Stimulated activated naive CD4-positive, alpha-beta T cell (primary cell): ENCODE measurements at places on chromosomes 1 and 21.
A peak's percentile ranks its signal among the peaks of the same experiment; 100 is the strongest.

DNA sequence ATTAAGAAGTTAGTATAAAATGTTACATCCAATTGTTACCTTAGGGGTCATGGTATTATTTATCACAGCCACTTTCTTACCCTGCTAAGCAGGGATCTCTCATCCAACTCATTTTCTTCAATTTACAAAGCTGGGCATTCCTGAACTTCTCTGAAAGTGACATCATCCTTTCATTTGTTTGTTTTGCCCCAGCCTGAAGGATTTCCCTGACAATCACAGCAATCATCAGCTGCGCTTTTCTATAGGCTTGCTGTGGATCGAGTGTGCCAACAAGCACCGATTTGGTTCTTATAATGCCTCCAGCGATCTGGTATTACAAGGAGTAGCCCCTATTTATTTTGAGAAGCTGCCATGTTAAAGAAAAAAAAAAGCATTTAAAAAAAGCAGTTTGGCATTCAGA lies 240.2 kb downstream of the USH2A start:
- no peak for DNase-seq

- DNase-seq, result no peak
Measured at GRCh38 chr1:7383671-7384520, 387.2 kb upstream of the VAMP3 start.

DNA sequence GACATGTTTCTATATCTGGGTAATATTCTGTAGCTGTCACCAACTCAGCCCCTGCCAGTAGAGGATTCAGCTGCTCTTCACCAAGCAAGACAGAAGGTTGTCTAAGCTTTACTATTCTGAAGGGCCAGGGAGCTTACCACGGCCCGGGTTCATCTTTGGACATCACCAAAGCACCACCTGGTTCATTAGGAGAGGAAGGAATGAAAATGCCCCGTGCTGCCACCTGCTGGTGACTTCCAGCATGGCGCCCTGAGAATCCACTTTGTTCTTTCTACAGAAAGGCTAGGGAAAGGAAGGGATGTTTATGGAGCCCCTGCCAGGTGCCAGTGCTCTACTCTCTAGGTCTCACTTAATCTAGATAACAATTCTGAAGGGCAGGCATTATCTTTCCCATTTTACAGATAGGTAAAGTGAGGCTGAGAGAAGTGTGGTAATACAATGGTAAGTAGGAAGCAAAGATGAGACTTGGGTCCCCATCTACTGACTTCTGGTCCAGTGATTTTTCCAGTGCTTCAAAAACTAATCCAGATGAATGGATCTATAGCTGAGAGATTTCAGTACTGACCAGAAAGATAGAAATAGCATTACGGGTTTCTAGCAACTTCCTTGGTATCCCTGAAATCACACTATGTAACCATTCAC lies 79.5 kb downstream of the BEND5 start:
- DNase-seq, result peak; percentile 2

- no peak for DNase-seq
Measured at GRCh38 chr21:35252831-35253230, 203.7 kb upstream of the RUNX1 start.

- DNase-seq, result no peak
Measured at GRCh38 chr1:156523801-156524480, 23.4 kb upstream of the MEF2D start.

DNA sequence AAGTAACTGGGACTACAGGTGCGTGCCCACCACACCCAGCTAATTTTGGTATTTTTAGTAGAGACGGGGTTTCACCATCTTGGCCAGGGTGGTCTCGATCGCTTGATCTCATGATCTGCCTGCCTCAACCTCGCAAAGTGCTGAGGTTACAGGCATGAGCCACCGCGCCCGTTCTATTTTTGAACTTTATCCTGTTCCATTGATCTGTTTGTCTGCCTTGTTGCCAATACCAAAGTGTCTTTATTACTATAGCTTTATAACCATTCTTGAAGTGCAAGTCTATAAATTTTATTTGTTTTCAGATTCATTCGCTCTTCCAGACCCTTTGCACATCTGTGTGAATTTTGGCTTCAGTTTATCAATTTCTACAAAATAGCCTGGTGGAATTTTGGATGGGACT lies 28.0 kb downstream of the SYT14 start:
- no peak for DNase-seq

DNA sequence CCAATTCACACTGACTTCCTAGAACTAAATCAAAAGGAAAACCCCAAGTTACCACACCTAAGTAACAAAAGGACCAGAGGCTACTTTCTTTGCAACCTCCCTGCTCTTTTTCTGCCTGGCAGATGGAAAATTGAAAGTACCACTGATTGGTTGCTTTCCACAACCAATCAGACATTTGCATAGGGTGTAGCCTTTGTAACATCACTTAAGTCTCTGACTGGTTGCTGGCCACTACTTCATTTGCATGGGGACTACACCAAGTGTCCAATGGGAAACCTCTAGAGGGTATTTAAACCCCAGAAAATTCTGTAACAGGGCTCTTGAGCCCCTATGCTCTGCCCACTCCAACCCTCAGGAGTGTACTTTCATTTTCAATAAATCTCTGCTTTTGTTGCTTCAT lies 365.0 kb downstream of the LTN1 start:
- no peak for DNase-seq

- DNase-seq, result no peak
Measured at GRCh38 chr1:229839800-229840199, 213.8 kb downstream of the URB2 start.

GRCh38 chr1:163406772-163407171 lies 85.0 kb downstream of the NUF2 start:
- DNase-seq, result no peak

GRCh38 chr1:202130816-202131522 lies 8.3 kb downstream of the GPR37L1 start:
- no peak for DNase-seq

DNA sequence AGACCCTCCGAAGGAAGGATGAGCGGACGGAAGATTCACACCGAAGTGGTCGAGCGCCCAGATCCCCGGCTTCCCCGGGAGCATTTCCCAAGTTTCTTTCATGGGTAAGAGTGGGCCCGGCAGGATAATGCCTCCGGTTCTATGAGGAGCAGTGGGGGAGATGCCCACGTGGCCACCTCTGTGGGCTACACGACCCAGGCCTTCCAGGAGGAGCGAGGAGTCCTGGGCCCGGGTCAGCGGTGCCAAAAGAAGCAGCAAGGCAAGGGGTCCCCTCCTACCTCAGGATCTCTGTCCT lies 7.9 kb upstream of the NBPF11 start:
- no peak for DNase-seq

GRCh38 chr1:234645474-234645953 lies 35.5 kb upstream of the IRF2BP2 start:
- no peak for DNase-seq

GRCh38 chr1:2540816-2541492 lies 10.9 kb upstream of the HES5 start:
- no peak for DNase-seq

DNA sequence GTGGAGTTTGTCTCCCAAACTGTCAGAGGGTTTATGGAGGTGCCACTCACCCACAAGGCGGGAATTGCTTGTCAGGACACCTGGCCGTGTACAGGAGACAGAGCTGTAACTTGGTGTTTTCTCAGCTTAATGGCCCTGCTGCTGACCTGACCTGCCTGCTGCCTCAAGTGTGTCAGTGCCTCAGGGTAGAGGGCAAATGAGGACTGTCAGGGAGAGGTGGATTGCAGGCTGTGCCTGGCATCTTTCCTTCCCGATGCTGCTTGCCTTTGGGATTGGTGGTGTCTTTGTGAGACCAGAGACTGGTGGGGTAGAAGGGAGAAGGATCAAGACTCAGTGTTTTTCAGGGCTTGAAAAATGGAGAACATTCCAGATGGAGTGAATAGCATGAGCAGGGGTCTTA lies 31.4 kb downstream of the TMEM53 start:
- DNase-seq, result no peak

DNA sequence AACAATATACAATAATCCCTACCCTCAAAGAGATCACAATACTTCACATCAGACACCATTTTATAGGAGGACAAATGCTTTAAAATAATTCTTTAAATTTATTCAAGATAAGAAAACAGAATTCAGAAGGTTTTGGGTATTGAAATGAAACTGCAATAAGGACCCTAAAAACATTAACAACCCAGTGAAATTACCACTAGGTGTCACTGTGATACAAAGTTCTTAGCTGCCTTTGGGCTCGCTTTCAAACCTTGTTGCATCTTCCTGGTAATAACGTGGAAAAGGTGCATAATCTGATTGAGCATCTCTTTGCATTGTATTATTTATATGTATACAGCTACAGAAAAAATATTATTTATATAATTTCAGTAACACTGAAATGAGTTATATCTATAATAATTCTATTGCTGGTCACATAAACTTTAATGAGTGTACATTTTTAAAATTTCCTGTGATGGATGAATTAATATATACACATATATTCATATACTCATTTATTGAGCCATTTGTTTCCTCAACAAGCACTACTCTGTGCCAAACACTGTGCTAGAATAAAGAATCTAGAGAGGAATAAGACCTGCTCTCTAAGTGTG lies 185.2 kb downstream of the FAF1 start:
- no peak for DNase-seq

GRCh38 chr1:246617156-246617555 lies 50.9 kb downstream of the CNST start:
- no peak for DNase-seq

GRCh38 chr1:84705513-84705912 lies 15.3 kb upstream of the SSX2IP start:
- no peak for DNase-seq

DNA sequence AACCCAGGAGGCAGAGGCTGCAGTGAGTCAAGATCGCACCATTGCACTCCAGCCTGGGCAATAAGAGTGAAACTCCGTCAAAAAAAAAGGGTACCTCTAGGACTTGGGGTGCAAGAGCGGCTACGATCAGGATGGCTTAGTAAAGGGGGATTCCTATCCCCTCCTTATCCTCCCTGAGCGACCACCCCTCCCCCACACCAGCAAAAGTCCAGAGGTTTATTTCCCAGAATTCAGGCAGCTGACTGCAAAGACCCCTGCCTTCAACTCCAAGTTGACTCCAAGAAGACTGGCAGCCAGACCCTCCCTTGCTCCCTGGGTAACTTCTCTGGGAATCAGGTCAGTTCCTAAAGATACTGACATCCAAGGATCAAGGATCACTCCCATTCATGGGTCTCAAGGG lies 12.4 kb upstream of the PRDM16 start:
- DNase-seq, result no peak

- no peak for DNase-seq
Measured at GRCh38 chr1:175000697-175001187, 995 bp downstream of the CACYBP start.

DNA sequence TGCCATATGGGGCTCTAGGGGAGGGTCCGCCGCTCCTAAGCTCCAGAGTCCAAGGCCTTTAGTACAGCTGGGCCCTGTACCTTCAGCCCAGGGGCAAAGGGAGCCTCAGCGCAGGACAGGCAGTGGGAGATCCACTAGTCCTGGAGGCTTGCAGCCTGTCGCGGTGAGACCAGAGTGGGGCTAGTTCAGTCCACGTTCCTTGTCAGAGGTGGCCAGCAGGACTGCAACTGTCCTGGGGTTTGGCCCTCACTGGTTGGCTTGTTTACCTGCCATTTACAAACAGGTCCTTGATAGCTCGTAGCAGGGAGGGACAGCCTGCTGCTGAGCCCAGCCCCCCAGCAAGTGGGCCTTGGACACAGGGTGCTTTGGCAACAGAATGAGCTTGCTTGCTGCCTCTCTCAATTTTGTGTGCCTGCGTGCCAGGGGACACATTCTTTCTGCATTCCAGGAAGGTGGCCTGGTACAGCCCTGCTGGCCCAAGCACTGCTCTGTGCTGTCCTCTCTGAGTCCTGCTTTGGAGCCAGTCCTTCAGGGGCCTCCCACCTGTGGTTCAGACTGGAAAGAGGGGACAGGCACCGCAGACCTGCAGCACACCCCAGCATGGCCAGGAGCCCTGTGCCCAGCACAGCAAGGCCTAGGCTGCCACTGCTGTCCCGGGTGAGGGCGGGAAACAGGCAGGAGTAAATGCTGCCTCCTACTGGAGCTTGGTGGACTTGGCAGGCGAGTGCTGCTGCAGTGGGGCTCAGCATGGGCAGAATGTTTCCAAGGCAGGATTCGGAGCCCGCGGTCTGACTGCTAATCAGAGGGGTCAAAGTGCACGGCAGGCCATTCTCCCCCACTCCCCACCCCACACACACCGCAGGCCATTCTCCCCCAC lies 15.2 kb downstream of the H6PD start:
- no peak for DNase-seq

DNA sequence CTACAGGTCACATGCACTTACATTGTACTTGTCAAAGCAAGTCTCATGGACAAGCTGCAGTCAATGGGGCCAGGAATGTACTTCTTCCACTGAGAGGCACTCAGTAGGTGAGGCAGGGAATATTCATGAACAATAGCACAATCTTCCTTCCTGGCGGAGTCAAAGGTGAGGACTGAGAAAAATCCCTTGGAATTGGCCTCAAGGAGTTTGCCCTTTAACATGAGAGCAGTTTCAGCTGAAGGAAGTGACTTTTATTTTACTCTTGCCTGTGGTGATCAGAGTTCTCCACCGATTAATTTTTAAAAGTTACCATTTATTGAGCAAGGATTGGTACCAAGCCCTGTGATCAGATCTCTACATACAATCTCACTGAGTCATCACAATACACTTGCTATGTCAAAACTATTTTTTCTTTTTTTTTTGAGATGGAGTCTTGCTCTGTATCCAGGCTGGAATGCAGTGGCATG lies 11.2 kb upstream of the AK2 start:
- DNase-seq, result no peak

GRCh38 chr1:201559679-201560162 lies 20.8 kb downstream of the NAV1 start:
- DNase-seq, result peak; percentile 61

- DNase-seq, result peak; percentile 24
Measured at GRCh38 chr1:205774198-205775014, 876 bp downstream of the RAB29 start.

DNA sequence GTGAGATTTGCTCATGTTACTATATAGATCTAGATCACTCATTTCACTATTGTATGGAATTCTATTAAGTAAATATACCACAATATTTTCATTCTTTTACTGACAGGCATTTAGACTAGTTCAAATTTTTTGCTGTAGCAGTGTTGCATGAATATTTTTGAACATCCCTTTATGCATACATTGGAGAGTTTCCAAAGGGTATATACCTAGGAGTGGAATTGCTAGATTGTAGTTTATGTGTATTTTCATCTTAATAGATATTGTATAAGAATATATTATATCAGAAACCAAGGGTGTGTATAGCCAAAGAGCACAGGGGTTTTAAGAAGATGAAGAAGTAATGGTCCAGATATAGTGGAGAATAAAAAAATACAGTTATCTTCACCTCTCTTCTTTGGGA lies 6.2 kb downstream of the SCMH1 start:
- no peak for DNase-seq

DNA sequence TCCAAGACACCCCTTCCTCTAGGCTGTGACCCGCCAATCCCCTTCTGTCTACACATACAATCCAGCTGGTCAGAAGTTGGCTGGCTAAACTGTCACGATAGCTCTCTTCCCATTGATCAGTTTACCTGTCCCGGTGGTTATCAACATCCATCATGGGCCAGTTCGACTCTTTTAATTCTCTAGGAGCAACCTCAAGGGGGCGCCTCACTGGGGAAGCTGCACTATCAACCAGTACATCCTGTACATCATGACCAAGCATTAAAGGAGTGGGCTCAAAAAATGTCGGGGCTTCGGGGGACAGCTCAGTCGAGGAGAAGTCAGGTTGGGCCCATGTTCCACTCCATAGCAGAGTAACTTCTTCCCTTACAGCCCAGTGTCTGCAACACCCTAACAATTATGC lies 53.2 kb upstream of the B3GALNT2 start:
- DNase-seq, result no peak

- no peak for DNase-seq
Measured at GRCh38 chr1:206560007-206560716, 52.1 kb downstream of the EIF2D start.
